ENCODE measurements at places on chromosomes 2 and 18. TPM values are rescaled to one million over a fixed set of nuclear protein-coding genes. Genes with fewer than 3 reads are reported as not detected.

Gene GALNT5
- total RNA-seq: 0.15 TPM

Gene RHOB
- 292 TPM for total RNA-seq

Gene ZNG1B
- 29.3 TPM for total RNA-seq

Gene TSPYL6
- not detected for total RNA-seq

Gene RPRM
- total RNA-seq: 6.4 TPM

Gene IL1F10
- total RNA-seq: not detected

Gene HMSD
- total RNA-seq: not detected

Gene SERPINB13
- total RNA-seq: not detected

Gene PREPL
- total RNA-seq: 16.3 TPM

Gene ABCG5
- total RNA-seq: not detected

Gene TMEFF2
- 0.10 TPM for total RNA-seq

Gene UGT1A10
- not detected for total RNA-seq

Gene ADAM23
- total RNA-seq: 12.0 TPM

Gene LOXL3
- 10.0 TPM for total RNA-seq
